T-helper 2 cell treated with Interferon-gamma antibody and Interleukin-4, amounts not matched to agents 5 μg/mL and 100 μg/mL, for 36 hours (primary cell): ENCODE measurements at places on chromosomes 1 and 21.

DNA sequence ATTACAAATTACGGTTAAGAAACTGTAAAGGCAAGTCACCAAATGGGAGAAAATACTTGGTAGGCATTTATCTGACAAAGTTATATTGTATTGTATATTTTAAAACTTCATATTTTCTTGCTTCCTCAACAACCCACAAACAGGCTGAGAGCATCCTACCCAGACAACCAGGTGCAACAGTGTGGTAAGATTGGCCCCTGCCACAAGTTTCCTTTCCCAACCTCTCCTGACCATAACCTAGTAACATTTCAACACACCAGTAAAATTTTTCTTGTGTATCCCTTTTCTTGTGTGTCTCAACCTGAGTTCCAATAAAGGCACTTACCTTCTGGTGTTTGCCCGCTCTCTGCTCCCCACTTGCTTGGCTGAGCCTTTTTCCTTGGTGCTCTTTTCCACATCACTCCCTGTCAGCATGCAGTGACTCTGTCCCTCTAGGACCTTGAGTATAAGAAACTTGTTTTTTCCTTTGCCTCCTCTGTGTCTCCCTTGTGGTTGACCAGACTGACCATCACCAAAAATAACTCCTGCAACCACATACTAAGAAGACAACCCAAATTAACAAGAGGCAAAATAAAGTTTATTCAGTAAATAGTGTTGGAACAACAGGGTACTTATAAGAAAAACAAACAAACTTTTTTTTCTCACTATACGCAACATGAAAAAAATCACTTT lies 40.9 kb downstream of the FCRL3 start:
- DNase-seq, result no peak

- DNase-seq, result no peak
Observed at GRCh38 chr1:208433086-208433485, 188.9 kb upstream of the PLXNA2 start.

- DNase-seq, result no peak
Observed at GRCh38 chr1:221868593-221869303, 126.9 kb upstream of the DUSP10 start.

DNA sequence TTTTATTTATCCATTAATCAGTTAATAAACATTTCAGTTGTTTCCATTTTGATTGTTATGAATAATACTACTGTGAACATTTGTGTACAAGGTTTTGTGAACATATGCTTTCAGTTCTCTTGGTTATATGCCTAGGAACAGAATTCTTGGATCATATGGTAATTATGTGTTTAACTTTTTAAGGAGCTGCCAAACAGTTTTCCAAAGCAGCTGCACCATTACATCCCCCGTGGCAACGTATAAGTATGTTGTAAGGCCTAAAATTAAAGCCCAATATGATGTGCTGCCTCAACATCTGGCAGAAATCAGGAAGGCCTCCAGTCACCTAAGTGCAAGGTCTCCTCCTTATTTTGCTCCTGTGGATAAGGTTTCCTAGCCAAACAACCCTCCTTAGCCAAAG lies 235.6 kb upstream of the CACYBP start:
- no peak for DNase-seq

DNA sequence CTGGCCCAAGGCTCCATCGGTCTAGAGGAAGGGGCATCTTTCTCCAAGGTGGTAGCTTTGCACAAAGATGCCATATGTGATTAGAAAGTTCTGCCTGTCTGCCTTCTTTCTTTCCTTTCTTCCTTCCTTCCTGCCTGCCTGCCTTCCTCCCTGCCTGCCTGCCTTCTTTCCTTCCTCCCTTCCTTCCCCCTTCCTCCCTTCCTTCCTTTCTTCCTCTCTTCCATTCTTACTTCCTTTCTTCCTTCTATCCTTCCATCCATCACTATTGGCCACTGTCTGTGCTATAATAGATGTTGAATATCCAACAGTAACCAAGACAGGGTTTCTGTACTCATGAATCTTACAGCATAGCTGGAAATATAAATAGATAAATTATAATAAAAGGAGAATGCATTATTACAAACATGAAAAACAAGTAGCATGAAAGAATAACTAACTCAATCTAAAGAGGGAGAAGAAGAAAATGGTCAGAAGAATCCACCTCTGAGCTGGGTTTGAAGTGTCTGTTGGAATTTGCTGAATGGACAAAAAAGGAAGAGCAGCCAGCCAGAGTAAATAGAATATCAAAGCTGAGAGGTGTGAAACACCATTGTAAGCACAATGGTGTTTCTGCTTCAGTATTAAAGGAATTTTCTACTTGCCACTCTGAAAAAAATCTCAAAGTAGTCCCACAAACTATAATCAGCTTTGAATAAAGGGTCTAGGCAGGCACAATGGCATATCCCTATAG lies 250.6 kb upstream of the NR5A2 start:
- no peak for DNase-seq

DNA sequence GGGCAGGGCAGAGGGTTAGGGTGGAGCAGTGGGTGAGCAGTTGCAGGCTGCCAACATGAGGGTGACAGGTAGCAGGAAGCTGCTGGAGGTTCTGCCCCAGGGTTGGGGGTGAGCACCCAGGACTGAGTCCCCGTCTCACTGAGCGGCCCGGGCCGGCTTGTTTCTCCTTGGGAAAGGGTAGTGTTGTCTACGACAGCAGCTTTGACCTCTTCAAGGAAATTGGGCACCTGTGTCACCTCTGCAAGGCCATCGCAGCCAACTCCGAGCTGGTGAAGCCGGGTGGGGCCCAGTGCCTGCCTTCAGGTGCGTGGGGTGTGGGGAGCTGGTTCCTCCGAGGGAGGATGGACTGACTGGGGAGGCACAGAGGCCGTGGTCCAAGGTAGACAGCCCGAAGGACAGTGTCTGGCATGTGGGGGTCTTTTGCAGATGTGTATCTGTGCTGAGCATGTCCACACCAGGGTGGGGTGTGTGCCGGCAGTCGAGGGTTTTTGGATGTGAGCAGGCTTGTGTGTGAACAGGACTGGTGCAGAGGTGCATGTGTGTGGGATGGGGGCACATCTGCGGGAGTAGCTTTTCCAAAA lies 51.9 kb downstream of the DISP3 start:
- DNase-seq, result no peak

DNA sequence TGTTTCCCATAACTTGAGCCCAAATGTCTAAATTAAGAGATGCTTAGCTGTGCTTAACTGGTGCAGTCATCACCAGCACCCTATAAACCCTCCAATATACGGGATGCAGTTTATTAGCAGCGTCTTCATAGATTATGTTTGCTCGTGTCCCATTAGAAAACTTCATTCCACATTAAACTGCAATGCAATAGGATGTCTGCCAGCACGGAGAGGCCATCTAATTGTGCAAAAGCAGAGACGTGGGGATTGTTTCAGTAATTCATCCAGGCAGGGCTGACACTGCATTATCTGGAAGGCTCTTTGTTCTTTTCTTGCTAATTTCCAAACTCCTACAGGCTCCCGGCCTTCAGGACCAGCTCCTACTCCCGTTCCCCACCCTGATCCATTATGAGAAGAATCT lies 89.5 kb downstream of the CSMD2 start:
- no peak for DNase-seq

DNA sequence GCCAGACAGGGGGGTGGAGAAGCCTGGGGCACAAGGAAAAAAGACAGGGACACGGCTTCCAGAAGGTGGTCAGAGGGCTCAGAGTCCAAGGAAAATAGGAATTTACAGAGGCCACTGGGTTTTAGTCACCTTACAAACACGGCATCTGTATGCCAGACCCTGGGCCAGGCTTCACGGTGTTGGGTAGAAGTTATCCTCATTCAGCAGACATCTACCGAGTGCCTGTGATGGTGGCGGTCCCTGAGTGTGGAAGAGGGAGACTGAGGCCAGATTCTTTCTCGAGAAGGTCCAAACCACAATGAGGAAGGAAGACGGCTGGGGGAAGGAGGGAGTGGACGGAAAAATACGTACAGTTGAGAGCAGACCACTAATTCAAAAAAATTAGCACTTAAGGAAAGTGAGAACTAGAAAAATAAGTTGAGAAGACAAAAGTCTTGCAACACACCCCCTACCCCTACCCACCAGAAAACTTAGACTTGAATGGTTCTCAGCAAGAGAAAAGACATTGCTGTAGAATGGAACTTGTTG lies 864 bp upstream of the BTG2 start:
- no peak for DNase-seq

GRCh38 chr1:225888289-225888897 lies 553 bp downstream of the LEFTY1 start:
- no peak for DNase-seq

GRCh38 chr1:103112546-103112945 lies 4.2 kb upstream of the COL11A1 start:
- no peak for DNase-seq

DNA sequence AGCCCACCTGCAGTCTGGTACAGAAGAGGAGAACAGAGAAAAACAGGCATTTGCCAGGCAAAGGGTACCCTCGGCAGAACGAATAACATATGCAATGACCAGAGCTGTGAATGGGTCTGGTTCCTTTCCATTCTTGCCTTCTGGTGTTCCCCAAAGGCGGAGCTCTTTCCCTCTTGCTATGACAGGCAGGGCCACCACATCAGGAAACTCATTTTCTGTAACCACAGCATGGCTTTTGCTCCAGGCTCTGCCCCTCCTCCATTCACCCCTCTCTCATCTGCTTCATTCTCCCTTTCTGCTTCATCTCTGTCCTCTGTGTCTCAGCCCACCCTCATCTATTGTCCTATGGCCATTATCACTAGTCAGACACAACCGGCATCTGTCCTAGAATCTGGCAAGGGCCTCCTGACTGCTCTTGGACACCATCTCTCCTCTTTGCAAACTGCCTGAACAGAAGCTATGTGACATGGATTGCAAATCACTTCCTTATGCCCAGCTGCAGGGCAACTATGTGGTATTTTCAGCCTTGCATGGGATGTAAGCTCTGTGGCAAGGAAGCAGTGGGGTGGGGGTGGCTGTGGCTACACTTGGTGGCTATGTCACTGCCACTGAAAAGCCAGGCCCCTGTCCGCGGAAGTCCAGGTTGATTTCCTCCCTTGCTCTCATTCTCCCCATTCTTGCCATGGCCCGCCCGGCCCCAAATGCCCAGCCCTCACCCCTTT lies 78.8 kb upstream of the ABCD3 start:
- DNase-seq, result no peak

DNA sequence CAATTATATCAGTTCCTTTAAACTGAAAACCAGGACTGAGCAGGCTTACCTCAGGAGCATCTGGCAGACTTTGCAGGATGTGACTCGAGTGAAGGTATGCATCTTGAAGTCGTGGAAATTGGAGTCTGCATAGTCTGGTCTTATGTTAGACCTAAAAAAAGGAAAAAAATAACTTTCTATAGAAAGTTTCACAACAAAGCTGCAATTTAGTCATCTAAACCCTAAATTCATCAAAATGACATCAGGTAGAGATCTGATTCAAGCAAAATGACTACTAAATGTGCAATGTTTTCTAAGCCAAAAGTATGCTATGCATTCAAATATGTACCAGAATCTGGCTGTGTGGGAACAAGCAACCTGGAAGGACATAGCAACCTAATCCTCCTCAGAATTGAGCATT lies 260.1 kb downstream of the VAV3 start:
- DNase-seq, result no peak

DNA sequence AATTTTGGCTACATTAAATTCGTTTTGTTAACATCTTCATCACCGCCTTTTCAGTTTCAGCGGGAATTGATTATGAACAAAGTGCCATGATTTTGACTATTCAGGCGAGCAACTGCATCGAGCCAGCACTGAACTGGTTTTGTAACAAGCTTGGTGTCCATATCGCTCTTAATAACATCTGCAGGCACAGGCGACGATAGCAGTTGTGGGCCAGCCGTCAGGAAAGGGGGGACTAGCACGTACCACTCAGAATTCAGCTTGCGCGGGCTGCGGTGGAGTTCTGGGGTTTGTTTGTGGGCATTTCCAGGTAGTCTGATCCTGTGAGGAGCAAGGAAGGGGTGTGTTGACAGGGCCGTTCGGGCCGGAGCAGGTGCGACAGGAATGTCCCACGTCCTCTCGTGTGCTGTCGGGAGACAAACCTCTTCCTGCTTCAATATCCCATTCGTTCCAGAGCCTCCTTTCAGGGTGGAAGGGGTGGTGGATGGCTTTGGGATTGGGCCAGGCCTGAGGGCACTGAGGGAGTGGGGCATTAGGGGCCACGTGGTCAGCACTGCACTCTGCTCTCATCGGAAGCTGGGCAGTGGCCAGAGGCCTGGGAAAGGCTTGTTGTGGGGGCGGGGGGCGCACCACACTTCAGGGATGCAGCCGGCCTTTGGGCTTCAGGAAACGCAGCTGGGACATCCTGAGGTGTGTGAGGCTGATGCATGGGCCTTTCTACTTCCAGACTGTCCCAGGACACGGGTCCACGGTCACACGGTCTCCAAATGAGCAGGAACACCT lies 39.1 kb downstream of the SKI start:
- DNase-seq, result no peak

- no peak for DNase-seq
Observed at GRCh38 chr1:6083801-6084446, 38.2 kb downstream of the KCNAB2 start.

DNA sequence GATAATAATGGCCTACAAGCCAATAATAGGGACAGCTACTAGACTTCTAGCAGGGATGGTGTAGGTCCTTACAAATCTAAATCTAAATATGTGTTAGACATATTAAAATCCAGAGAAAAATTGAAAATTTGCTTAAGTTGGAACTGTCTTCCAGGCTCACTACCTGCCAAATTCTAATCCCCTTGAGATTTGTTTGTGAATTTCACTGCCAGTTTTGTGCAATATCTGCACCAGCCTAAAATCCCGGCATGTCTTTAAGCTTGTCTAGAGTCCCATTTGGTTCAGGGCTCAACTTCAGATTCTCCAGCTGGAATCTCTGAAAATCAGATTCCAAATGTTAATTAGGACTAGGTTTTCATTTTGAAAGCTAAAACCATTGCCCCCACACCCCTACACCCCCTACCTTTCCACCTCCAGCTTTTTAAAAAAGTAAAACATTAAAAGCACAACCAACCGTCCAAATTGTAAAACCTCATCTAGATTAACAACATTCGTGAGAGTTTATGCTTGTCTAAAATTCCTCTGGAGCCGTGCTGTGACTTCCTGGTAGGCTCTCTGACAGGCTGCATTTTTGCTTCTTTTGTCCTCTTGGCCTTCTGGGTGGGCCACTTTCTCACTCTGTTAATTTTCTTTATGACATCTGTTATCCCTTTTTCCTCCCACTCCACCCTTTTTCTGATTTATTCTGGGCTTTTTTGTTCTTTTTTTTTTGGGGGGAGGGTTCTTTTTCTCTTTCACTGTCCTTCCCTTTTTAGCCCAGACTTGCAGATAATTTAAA lies 348.7 kb downstream of the PAPPA2 start:
- DNase-seq, result no peak

GRCh38 chr1:65691972-65692371 lies 100.7 kb upstream of the PDE4B start:
- DNase-seq, result no peak

- no peak for DNase-seq
Observed at GRCh38 chr21:43619856-43620255, 39.4 kb downstream of the HSF2BP start.

GRCh38 chr1:235919833-235920441 lies 53.2 kb upstream of the LYST start:
- DNase-seq, result no peak
